ENCODE measurements at places on chromosomes 7 and 10. TPM values are rescaled to one million over a fixed set of nuclear protein-coding genes. Genes with fewer than 3 reads are reported as not detected.

EVX1 gene
- not detected for total RNA-seq

NKX1-2 gene
- not detected for total RNA-seq

KIFBP gene
- total RNA-seq = 19.3 TPM

CYP2E1 gene
- 0.28 TPM for total RNA-seq

GRCh38 chr7:50634378-50634777 lies 69.2 kb upstream of the DDC start:
- DNase-seq = no peak

GRCh38 chr7:35025369-35025870 lies 11.9 kb downstream of the DPY19L1 start:
- no peak for DNase-seq

DNA sequence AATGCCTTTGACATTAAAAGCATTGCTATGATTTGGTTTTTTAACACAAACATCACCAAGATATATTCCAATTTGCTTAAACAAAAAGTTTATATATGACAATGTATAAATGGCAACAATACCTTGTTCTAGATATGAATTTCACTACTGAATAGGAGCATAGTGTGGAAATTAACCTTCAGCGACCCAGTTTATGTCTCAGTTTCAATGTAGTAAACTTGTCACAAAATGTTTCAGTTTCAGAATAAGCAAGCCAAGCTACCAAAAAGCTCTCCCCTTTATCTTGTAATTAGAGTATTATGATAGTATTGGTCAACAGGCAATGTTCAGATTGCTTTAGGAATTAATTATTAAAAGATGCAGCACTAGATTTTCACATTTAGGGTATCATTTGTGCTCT lies 99.6 kb upstream of the PCDH15 start:
- DNase-seq = no peak

- DNase-seq = no peak
Measured at GRCh38 chr7:74575083-74575784, 82.3 kb upstream of the GTF2I start.

GRCh38 chr10:15571575-15571974 lies 148.1 kb downstream of the ITGA8 start:
- DNase-seq = no peak

GRCh38 chr7:133234961-133235875 lies 17.7 kb upstream of the EXOC4 start:
- no peak for DNase-seq

Data from CD8-positive, alpha-beta memory T cell (primary cell).